ENCODE measurements at places on chromosomes 3 and 15. TPM values are rescaled to one million over a fixed set of nuclear protein-coding genes. Genes with fewer than 3 reads are reported as not detected.

CPNE9 gene
- not detected for total RNA-seq

- H3K27ac ChIP-seq, result no peak overlapping the region
- no peak overlapping the region for H3K4me3 ChIP-seq
- peaks cover 21% of the 10 kb centered on the region for H3K4me1 ChIP-seq
- H3K36me3 ChIP-seq, result no peaks in the 10 kb centered on the region
These were observed 129.5 kb upstream of the ZBED2 start for GRCh38 chr3:111724694-111725093.

DNA sequence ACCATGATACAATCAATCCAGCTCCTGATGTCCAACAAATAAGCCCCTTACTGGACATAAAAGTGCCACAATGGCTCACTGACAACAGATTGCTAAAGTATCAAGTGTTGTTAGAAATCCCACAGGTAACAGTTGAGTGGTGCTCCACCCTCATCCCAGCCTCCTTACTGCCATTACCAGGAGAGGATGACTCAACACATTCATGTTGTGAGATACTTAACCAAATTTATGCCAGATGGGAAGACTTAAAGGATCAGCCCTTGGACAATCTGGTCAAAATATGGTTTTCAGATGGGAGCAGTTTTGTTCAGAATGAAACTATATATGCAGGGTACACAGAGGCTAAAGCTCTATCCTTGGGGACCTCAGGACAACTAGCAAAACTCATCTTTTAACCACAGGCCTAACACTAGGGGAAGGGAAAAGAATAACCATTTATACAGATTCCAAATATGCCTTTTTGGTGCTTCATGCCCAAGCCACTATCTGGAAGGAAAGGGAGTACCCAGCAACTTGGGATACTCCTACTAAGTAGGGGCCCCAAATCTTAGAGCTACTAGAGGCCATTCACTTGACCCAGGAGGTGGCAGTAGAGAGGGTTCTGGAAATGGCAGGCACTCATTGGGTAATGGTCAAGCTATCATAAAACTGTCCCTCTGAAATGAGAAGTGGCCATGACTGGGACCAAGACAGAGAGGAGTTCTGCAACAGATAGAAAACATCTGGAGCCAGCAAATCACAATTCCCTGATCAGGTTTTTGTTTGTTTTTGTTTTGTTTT, 6.9 kb upstream of the ZNF662 start:
- H3K4me3 ChIP-seq, result no peak overlapping the region
- H3K27me3 ChIP-seq, result peaks cover 5% of the 10 kb centered on the region
- no peak overlapping the region for H3K27ac ChIP-seq
- H3K4me1 ChIP-seq, result no peaks in the 10 kb centered on the region

DNA sequence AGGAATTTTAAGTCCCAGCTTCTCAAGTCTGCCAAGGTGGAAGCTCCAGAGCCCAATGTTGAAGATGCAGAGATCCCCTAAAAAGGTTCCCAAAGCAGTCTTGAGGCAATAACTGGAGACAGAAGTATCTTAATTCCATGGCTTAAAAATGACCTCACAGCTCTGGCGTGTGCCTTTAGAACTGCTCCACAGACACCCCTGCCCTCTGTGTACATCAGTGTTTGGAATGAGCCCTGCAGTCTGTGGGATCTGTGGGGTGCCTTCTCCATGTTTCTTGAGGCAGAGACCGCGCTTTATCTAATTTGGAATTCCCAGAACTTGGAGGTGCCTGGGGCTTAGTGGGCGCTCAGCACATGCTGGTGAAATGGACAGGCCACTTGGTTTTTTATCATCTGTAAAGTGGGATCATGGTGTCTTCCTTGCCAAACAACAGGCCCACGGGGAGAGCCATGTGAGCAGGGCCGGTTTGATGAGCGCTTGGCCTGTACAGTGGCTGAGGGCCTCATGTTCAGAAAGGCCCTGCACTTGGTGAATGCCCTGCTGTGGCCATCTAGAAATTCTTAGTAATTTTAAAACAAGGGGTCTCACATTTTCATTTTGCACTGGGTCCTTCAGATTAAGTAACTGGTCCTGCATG, 7.1 kb downstream of the ITGA11 start:
- DNase-seq, result peak; percentile 67
- peak overlapping the region; percentile 73 for H3K27ac ChIP-seq
- H3K4me3 ChIP-seq, result no peak overlapping the region
- no peaks in the 10 kb centered on the region for H3K27me3 ChIP-seq
- H3K4me1 ChIP-seq, result peaks cover 80% of the 10 kb centered on the region

GP5 gene
- 0.36 TPM for total RNA-seq

DNA sequence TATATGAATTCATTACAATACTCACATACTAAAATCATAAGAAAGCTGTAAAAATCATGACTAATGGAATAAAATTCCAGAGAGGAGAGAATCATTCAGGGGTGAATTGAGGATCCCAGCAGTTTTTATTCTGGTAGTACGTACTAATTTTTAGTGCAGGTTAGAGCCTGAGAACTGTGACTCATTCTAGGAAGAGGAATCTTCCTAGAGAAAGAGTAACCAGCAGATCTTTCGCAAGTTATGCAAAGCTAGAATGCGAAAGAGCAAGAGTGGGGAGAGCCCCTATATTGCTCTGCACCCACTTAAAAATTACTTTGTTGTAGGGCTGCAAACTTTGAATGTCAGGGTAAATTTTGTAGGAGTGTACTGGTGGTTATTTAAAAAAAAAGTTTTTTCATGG, 303.6 kb upstream of the ARPP21 start:
- no peak overlapping the region for H3K4me3 ChIP-seq
- H3K36me3 ChIP-seq, result no peaks in the 10 kb centered on the region
- no peak overlapping the region for H3K27ac ChIP-seq
- no peaks in the 10 kb centered on the region for H3K4me1 ChIP-seq
- no peaks in the 10 kb centered on the region for H3K27me3 ChIP-seq

DNA sequence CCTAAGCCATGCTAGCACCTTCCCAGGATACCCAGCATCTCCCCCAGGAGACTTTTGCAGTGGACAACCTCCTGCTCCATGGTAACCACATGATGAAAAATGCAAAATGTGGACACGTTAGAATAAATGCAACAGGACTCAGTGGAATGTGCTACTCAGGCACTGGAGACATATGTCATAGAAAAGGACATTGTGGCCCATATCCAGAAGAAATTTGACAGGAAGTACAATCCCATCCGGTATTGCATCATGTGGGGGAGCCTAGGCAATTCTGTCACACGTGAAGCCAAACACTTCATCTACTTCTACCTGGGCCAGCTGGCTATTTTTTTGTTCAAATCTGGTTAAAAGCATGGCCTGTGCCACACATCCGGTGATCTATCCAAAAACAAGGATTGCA, 227.2 kb upstream of the GPR149 start:
- H3K27me3 ChIP-seq, result no peaks in the 10 kb centered on the region
- H3K4me1 ChIP-seq, result no peaks in the 10 kb centered on the region
- H3K27ac ChIP-seq, result no peak overlapping the region
- no peak overlapping the region for H3K4me3 ChIP-seq
- no peaks in the 10 kb centered on the region for H3K36me3 ChIP-seq
- no peak for DNase-seq

DZIP1L gene
- total RNA-seq, result 42.3 TPM

- H3K27me3 ChIP-seq, result peaks cover 34% of the 10 kb centered on the region
- DNase-seq, result no peak
- no peak overlapping the region for H3K27ac ChIP-seq
- no peak overlapping the region for H3K4me3 ChIP-seq
These were observed 277.9 kb downstream of the RPLP1 start for GRCh38 chr15:69730281-69731080.

GRCh38 chr3:66361356-66361755, 139.5 kb downstream of the LRIG1 start:
- H3K27ac ChIP-seq, result no peak overlapping the region
- H3K4me1 ChIP-seq, result peaks cover 12% of the 10 kb centered on the region
- H3K4me3 ChIP-seq, result no peak overlapping the region
- no peak for DNase-seq
- H3K27me3 ChIP-seq, result no peaks in the 10 kb centered on the region
- no peaks in the 10 kb centered on the region for H3K36me3 ChIP-seq

DNA sequence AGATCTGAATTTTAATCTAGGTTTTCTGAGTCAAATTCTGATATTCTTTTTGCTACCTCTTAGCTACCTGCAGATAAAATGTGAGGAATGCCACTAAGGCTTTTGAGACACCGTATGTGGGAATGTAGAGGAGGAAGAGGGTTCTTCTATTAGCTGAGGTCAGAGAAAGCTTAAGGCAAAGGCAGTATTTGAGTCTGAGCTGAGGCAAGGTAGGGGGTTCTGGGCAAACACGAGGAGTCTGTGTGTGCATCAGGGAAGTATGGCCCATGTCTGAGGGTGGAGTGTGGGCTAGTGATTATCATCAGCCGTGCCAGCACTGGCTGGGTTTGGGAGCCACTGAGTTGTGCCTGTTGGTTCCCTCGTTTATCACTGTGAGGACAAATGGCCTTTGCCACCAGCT, 181.1 kb downstream of the SOX2 start:
- H3K27me3 ChIP-seq, result no peaks in the 10 kb centered on the region
- H3K4me3 ChIP-seq, result no peak overlapping the region
- H3K36me3 ChIP-seq, result no peaks in the 10 kb centered on the region
- H3K27ac ChIP-seq, result no peak overlapping the region

DNA sequence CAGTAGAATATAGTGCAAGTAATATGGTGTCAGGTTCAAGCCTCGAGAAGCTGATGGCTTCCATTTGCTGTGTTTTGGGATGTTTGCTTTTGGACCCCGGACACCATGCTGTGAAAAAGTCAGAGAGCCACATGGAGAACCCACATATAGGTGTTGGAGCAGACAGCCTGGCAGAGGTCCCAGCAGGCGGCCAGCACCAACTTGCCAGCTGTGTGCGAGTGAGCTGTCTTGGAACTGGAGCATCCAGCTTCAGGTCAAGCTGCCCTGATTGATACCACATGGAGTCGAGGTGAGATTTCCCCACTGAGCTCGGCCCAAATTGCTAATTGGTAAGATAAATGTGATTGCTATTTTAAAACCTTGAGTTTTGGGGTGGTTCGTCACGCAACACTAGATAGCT, 185.7 kb upstream of the TBL1XR1 start:
- peaks cover 6% of the 10 kb centered on the region for H3K4me1 ChIP-seq
- no peak overlapping the region for H3K4me3 ChIP-seq
- no peaks in the 10 kb centered on the region for H3K36me3 ChIP-seq

DNA sequence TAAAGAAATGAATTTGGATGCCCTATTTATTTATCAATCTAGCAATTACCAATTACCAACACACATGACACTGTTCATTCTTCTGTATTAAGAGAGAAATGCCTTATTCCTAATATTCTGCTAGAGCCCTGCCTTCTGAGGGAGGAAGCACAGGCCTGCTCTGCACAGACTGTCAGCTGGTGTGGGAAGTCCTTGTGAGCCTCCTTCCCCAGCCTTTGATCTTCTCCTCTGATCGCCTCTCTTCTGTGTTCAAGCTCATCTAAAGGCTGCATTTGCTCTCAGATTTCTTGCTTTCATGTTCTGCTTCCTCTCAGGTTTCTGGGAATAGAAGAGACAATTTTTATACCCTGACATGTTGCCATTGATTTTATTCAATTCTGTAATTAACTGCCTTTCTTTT, 290.6 kb upstream of the UMPS start:
- H3K27me3 ChIP-seq, result no peaks in the 10 kb centered on the region
- H3K36me3 ChIP-seq, result no peaks in the 10 kb centered on the region
- no peak overlapping the region for H3K27ac ChIP-seq
- no peaks in the 10 kb centered on the region for H3K4me1 ChIP-seq

- no peaks in the 10 kb centered on the region for H3K27me3 ChIP-seq
- no peaks in the 10 kb centered on the region for H3K36me3 ChIP-seq
- no peak overlapping the region for H3K27ac ChIP-seq
- H3K4me3 ChIP-seq, result no peak overlapping the region
- no peak for DNase-seq
- no peaks in the 10 kb centered on the region for H3K4me1 ChIP-seq
These were observed 335.1 kb downstream of the EFHB start for GRCh38 chr3:19598870-19599269.

ARL14 gene
- total RNA-seq, result not detected

DNA sequence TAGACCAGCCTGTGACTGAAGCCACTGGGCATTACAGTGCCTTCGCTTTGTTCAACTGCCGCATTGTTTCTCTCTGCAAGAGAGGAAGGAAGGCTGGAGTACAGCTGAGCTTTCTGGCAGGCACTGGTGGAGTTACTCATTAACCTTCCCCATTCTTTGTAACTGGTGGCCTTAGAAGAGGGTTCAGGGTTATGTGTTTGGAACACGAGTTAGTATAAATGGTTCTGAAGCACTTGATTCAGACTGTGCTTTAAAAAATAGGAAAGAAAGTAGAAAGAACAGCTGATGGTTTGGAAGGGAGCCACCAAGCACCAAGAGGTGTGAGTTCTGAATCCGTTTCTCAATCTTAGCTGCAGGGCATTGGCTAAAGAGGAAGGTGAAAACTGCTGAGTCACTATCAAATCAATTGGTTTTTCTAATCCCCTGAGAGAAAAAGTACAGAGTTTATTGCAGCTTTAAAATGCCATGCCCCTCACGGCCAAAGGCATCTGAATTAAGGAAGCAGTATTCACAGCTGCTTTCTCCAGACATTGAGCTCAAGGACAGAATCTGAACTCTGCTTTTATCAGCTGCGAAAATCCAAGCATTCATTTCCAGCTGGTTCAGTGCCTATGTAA, 3.6 kb downstream of the HGD start:
- no peaks in the 10 kb centered on the region for H3K36me3 ChIP-seq
- H3K27ac ChIP-seq, result peak overlapping the region; percentile 37
- peaks cover 17% of the 10 kb centered on the region for H3K4me1 ChIP-seq

DNA sequence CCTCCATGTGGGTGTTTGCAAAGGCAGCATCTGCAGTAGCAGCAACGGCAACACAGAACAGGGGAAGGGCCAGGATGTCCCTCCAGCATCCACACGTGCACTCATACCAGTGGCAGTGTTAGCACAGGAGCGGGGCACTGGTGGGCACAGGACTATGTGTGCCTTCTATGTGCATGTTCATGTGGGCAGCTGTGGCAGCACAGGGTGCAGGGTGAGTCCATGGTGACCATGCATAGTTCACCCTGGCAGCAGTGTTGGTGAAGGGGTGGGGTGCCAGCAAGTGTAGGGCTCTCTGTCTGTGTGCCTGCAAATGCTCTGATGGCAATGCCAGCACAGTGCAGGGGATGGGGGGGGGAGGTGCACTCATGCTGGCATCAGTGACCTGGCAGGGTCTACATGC, 222.1 kb upstream of the SOX14 start:
- DNase-seq, result no peak
- no peak overlapping the region for H3K27ac ChIP-seq
- H3K4me3 ChIP-seq, result no peak overlapping the region
- H3K27me3 ChIP-seq, result no peaks in the 10 kb centered on the region

BLM gene
- 1.4 TPM for total RNA-seq

- H3K36me3 ChIP-seq, result no peaks in the 10 kb centered on the region
- H3K4me3 ChIP-seq, result no peak overlapping the region
- DNase-seq, result peak; percentile 73
- peaks cover 5% of the 10 kb centered on the region for H3K4me1 ChIP-seq
- peaks cover 5% of the 10 kb centered on the region for H3K27me3 ChIP-seq
- no peak overlapping the region for H3K27ac ChIP-seq
These were observed 246.6 kb upstream of the PROK2 start for GRCh38 chr3:72031581-72031980.

GRCh38 chr3:106582151-106582550, 713.3 kb upstream of the CBLB start:
- DNase-seq, result no peak
- no peaks in the 10 kb centered on the region for H3K36me3 ChIP-seq
- no peaks in the 10 kb centered on the region for H3K27me3 ChIP-seq
- H3K4me1 ChIP-seq, result peaks cover 33% of the 10 kb centered on the region
- H3K27ac ChIP-seq, result no peak overlapping the region
- no peak overlapping the region for H3K4me3 ChIP-seq

All from osteoblast (primary cell).